GM13977 (cell line): ENCODE measurements at places on chromosomes 6 and 20.

DNA sequence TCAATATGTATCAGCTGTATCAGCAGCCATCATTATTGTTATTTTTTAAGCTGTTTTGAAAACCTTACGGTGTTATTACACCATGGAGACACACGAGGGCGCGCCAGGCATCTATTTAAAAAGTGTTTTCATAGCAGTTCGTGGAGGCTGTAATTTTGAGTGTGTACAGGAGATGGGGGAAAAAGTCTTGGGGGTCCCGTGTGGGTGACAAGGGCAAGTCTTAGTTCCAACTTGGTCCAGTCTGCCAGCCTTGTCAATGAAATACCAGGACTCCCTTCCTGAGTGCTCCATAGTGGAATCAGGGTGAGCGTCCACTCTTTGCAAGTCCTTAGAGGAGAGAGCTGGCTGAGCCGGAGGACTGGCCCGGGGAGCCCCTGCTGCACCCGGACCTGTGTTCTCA lies 43.3 kb downstream of the SLC2A10 start:
- peak; percentile 53 for DNase-seq

DNA sequence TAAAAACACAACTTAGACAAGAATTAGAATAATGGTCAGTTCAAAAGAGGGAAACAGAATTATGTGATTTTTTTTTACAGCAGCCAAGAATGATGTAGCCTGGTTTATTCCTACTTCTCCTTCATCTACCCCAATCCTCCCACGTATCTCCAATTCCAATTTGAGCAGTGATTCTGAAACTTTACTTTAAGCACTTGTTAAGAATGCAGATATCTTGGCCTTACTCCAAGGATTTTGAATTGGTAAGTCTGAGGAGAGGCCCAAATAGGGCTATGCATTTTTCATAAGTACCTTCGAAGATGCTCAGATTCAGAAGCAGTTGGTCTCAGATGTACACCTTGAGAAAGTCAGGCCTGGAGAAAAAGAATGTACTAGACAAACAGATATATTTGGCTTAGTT lies 233.4 kb upstream of the FLRT3 start:
- no peak for DNase-seq

- no peak for DNase-seq
These were observed 6.6 kb upstream of the GUCA1B start for GRCh38 chr6:42201382-42201781.

DNA sequence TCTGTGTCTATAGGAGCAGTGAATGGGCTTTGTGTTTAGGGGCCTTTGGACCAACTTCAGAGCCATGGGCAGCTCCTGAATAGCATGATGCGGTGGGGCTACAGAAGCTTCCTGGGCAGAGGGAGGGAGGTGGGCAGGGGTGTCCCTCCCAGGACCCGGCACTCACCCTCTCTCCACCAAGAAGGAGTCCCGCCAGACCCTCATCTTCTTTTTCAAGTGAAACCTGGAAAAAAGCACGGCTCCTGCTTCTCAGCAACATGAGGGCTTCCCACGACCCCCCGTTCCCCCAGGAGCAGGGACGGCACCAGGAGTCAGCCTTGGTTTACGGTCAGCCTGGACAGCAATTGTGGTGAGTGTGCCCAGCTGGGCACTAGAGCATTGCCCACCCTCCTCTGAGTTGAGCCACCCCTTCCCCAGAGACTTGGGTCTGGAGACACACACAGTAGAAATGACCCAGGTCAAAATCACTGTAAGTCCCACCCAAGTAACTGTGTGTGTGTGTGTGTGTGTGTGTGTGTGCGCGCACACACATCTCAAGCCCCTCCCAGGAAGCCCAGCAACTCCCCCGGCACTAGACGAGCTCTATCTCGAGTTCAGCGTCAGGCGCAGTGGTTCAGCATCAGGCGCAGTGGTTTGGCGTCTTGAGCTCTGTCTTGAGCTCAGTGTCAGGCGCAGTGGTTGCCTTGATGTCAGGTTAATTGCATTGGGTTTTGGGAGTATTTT lies 108.2 kb downstream of the SULF2 start:
- DNase-seq = no peak

- DNase-seq = no peak
These were observed 179.3 kb downstream of the MTHFD1L start for GRCh38 chr6:151044465-151045441.

- no peak for DNase-seq
These were observed 8.6 kb downstream of the SULF2 start for GRCh38 chr20:47776639-47777038.

- DNase-seq = no peak
These were observed 219.8 kb downstream of the TFAP2A start for GRCh38 chr6:10194816-10195672.

GRCh38 chr6:133805876-133806275 lies 83.0 kb upstream of the TCF21 start:
- DNase-seq = no peak

DNA sequence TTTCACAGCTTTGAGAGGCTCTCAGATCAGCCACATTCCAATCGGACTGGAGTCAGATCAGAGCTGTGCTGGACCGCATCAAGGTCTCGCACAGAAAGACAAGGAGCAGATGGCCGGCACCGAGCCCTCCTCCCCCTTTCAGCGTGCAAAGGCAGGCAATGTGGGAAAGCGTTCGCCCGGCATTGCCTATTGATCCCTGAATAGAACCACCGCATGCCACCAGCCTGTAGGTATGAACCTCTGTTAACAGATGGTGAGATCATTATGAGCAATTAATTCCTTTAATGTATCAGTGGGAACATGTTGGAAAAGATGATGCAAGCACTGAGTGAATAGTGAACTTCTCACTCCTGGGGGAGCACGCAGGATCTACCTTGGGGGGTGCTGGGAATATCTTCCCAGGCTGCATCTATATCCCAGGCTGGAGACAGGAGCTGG lies 117.5 kb upstream of the ID4 start:
- DNase-seq = no peak

DNA sequence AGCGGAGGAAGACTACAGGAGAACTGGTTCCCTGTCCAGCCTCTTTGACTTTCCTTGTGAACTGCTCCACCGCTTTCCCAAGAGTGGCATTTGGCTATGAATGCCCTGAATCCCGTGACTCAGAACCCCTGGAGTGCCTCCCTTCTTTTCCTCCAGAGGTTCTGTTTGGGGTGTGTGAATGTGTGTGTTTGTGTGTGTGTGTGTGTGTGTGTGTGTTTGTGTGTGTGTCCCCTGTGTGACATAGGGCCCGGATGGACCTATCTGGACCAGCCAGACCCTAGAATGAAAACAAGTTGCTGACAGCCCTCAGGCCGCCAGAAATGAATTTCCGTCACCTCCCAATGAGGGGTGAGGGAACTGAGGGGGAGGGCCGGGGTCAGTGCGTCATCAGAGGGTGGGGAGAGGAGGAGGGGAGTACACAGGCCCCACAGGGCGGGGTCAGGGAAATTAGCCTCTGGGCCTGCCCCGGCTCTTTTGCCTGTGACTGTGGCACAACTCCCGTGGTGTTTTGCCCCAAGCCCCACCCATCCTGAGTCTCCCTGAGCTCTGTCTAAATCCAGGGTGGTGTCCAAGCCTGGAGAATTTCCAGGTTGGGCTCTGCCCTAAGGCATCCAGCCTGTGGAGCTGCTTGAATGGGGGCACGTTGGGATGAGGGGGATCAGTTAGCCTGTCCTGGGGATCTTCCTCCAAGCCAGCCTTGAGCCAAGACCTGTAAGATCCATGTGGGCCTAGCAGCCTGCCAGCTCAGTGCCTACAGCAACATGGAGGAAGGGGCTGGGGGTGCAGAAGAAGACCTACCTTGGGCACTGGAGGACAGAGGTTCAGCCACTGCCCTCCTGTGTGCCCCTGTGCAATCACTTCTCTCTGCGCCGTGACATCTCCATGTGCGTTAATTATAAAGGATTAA lies 15.2 kb upstream of the MRPS18A start:
- DNase-seq = peak; percentile 34

DNA sequence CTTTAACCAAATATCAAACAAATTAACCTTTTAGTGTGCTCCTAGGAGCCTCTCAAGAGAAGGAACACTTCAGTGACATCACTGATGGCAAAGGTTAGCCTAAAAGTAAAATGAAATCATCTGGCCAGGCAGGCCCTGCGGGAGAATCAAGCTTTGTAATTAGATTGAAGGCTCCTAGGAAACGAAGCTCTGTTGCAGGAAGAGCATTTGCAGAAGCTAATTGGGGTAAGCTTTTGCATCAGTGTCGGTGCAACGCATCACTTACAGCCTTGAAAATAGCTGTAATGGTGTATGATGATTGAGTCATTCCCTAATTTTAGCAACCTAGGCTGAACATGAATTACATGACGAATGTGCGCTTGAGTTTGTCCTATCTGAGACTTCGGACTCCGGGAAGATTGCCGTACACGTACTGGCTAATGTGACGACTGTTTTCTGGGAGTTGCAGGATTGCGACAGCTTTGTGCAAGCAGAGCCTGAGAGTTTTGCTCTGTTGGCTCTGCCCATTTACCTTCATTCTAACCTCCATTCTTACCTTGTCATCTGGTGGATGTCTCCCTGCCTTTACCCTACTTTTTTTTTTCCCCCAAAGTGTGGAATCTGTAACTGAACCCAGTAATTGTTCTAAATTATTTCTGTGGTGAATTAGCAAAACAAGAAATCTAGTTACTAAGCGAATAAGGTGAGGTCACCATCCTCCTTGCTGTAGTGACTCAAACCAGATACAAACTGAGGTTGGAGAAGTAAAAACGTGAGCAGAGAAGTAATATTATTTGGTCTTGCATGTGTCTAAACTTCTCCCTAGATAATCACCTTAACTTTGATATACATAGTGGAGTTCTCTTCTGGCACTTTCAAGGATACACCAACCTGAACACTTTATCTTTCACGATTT lies 675.9 kb upstream of the CITED2 start:
- no peak for DNase-seq

DNA sequence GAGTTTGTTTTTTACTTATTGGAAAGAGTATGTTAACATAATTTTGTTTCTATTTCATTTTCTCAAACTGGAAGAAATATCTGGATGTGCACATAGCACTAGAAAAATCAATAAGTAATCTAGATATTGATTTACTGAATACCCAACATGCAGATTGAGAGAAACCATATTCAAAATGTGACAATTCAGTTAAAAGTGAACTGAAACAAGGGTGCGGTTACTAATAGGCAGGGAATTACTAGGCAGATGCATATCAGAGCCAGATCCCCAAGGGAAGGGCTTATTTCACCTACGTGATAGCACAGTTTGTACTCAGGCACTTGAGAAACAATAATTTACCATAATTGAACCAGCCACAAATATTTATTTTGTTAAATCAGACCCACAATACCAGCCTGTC lies 493.1 kb upstream of the FLRT3 start:
- no peak for DNase-seq
